Coronary artery (tissue), 2 donors: ENCODE measurements at places on chromosomes 1 and 21.

DNA sequence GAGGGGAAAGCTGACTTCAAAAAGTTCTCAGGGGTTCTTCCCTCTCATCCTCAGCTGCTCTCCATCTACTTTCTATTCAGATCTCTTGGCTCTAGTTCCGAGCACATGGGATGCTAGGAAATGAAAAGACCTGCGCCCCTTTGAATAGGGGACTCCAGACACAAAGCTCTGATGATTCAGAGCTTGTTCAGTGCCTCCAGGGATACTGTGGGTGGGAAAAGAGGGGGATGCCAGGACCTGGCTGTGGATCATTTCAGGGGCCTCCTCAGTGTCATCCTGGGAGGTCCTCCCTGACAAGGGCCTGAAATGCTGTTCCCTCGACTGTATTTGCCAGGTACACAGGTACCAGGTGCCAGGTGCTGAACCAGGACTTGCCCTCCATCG, 943 bp upstream of the KIAA0040 start:
- no peak for DNase-seq

GRCh38 chr1:42282024-42282579, 52.9 kb downstream of the FOXJ3 start:
- no peak for DNase-seq

GRCh38 chr1:18902523-18903290, at the start of gene ALDH4A1:
Gene ALDH4A1, minus strand, starts transcription at chr1:18902555. Its CDS starts 32 bp downstream, at chr1:18902523.
- peak; percentile 98 for DNase-seq

DNA sequence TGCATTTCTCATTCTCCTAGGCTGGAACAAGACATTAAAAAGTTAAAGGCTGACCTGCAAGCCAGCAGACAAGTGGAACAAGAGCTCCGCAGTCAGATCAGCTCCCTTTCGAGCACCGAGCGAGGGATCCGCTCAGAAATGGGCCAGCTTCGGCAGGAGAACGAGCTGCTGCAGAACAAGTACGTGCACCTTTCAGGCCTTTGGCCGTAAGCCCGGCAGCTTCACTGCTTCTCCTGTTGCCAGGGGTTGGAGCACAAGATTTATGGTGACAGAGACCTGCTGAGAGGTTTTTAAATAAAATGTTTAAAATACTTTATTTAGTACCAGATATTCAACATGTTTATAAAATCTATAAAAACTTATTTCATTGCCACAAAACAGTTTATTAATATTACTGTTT, 53.4 kb downstream of the MACO1 start:
- DNase-seq = no peak

GRCh38 chr1:9233241-9233941, 1.2 kb upstream of the H6PD start:
- DNase-seq = peak; percentile 97

GRCh38 chr1:18948048-18948912, 8.2 kb downstream of the IFFO2 start:
- DNase-seq = no peak

DNA sequence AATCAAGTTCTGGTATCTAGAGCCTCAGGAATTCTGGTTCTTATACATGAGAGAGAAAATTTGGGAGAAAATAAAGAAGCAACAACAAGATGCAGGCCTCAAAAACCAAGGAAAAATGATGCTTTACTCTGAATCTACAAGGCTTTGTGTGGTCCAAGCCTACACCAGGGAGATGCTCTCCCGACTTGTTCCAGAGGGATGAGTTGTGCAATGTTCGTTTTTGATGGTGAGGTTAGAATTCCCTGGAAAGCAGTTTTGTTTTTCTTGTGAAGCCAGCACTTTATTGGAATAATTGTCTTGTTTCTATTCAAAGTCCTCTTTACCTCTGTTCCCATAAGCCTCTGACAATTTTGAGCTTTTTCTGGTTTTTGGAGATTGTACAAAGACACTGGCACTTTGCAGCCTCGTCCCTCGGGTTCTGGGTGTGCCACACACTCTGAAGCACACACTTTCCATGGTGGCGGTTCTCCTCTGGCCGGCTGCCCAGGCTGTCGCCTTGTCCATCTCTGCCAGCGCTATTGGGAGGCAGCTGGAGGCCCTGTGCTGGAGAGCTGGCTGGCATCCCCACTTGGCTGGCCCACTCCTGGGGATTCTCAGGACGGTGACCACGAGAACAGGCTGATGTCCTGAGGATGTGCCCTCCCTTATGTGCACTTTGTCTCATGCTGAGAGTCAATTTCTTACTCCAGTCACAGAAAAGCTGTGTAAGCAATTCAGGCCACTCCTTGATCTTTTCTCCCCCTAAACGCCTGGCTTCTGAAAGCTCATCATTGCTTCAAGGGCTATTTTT, 70.2 kb downstream of the EDEM3 start:
- no peak for DNase-seq

DNA sequence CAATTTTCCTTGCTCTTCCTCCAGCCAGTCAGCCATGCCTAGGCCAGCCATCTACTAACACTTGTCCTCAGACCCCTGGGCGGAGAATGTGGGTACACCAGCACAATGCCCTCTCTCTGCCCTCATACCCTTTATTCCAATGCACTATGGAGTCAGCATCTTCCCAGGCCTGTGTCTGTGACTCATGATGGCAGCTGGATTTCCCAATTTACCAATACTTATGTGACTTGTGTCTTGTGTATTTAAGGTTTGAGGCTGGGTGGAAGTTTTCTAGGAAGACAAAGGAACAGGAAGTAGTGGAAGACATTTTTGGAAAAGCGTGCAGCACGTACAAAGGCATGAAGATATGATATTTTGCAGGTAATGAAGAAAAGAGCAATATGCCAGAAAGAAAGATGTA, 114.3 kb downstream of the NMNAT2 start:
- no peak for DNase-seq

DNA sequence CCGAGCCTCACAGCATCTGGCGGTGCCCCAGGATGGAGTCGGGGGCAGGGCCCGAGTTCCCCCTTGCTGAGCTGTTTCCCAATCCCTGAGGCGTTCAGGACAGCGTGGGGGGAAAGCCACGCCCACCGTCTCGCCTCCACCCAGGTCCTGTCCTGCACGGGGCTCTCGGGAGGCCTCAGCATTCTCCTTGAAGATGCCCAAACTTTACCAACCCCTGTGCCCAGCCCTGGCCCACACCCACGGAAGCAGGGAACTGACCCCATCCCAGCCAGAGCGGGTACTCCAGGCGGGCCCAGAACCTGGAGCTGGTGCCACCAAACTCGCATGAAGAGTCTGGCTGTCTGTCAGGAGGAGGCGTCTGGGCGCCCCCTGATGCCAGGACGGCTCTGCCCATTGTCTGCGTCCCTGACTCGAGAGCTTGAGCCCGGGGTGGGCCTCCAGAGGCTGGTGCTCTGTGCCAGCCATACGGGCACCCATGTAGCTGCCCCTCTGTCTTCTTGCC, 35.3 kb upstream of the POFUT2 start:
- peak; percentile 93 for DNase-seq

GRCh38 chr1:61332796-61333195, 250.4 kb downstream of the NFIA start:
- DNase-seq = no peak

GRCh38 chr1:27592232-27592930, 11.6 kb downstream of the AHDC1 start:
- no peak for DNase-seq

DNA sequence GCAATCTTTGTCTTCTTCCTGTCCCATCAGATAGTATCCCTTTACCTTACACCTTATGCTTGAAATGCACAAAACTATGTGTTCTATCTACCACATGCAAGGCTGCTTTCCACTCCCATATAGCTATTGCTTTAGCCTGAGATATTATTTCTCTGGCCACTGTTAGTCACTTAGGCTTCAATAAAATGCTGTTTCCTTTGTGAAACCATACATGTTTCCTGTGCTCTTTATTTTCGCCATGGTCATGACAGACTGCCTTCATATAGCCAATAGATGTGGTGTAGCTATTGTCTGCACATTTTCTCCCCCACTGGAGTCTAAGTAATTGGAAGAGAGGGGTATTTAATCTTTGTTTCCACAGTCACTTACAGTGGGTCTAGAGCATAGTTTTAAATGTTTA, 108.4 kb downstream of the GREM2 start:
- DNase-seq = no peak
